BE2C (cell line): ENCODE measurements at places on chromosomes 12 and 14.

DNA sequence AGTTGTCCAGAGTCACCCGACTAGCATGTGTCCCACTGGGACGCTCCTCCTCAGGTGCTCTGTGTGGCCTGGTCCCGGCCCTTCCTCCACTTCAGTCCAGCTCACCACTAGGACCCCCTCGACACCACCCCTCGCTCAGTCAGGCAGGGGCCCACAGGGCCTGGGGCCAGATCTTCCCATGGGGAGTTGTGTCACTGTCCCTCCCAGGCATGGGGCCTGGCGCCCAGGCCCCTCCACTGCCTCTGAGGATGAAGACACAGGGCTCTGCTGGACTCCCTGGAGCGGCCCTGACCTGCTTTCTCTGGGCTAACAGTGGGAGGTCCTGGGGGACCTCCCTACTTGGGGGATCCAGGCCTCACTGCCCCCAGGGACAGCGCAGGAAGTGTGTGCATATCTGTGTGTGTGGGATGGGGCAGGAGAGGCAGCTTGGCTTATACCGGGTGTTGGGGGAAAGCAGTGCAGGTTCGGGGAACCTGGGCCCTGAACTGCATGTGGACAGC, 43.8 kb downstream of the KRT80 start:
- no peak for DNase-seq

GRCh38 chr12:113474635-113475436, 3.2 kb upstream of the LHX5 start:
- DNase-seq = no peak

DNA sequence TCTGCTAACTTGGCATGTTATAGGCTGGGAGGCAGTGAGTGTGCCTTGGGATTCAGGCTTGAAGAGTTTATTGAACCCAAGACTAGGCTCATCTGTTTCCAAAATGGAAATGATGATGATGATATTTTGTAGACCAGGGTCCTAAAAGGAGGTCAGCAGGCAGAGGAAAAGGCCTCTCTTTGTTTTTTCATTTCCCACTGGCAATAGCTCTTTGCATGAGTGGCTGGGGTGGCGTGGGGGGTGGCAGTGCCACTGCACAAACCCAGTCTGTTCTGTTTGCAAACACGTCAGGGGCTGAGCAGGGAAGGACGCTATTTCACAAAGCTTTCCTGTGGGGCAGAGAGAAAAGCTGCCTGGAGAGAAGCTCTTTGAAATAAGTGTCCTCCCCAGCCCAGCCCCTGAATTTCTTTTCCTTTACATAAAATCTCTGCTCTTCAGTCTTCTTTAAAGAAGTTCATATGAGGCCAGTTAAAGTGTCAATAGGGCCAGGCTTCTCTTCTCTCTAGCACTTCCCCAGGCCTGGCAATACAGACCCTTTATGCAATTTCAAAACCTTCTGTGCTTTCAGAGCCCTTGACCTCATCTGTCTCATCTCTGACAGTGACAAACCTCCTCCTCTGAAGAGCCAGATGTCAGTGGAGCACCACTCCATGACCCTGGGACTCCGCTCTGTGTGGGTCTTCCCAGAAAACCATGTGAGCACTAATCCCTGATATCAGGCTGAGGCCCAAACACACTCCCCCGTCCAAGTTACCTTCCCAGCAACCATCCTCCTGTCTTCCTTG, 72.8 kb downstream of the ZNF664 start:
- no peak for DNase-seq

DNA sequence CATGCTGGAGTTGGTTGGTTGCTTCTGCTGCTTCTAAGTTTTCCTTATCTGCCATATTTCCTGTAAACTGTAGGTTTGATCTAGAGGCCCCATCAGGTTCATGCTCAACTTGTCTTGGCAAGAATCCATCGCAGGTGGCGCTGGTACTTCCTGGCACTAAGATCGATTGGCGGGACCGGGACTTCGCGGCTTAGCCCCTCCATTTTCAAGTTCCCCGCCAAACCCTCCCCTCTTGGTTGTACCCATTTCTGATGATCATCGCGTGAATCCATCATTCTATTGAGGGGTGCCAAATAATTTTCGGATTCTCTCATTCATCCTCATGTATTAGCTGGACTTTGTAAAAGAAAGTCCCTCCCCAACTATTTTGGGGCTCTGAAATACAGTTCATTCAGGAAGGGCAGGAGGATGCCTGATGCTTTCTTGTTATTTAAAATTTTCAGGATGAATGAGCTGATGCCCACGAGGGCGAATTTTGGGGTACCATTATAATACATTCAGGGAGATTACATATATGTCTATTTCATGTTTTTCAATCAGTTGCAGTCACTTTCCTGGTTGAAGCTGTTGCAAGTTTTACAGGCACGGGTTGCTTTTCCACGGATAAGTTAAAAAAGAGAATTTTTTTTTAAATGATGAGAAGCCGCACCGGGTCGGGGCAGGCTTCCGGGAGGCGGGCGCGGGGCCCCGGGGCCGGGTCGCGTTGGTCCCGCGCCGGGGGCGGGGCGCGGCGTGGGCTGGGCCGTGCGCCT, 395 bp upstream of the BRI3BP start:
- peak; percentile 81 for DNase-seq

DNA sequence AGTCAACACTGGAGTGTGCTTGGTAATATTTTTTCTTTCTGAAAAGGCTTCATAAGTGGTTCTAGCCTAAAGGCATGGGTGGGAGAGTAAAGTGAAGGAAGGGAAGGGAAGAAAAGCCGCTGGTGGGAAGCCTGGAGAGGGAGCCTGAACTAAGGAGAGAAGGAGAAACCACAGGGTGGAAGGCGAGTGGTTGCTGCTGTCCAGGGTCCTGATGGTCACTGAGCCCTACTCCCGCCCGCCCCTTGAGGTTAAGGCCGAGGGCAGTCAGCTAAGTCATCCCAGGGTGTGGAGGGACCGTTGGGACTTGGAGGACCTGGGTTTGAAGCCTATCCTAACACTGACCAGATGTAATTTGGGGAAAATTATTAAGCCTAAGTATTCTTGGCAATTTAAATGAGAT, 189.1 kb downstream of the PIWIL1 start:
- DNase-seq = no peak

- DNase-seq = no peak
These were observed 61.6 kb downstream of the PPP2R5C start for GRCh38 chr14:101823066-101823465.

DNA sequence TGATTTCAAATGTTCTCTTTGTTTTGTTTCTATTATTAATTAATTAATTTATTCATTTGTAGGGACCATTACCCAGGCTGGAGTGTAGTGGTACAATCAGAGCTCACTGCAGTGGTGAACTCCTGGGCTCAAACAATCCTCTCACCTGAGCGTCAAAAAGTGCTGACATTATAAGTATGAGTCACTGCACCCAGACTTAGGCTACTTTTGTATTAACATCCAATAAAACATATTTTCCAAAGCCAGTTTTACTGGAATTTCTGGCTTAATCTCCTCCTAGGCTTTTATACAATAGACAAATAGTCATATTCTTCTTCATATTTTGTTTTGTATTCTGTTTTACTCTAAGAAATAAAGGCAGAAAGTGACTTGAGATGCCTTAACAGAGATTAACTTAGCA, 749.6 kb downstream of the SLC16A7 start:
- DNase-seq = no peak

DNA sequence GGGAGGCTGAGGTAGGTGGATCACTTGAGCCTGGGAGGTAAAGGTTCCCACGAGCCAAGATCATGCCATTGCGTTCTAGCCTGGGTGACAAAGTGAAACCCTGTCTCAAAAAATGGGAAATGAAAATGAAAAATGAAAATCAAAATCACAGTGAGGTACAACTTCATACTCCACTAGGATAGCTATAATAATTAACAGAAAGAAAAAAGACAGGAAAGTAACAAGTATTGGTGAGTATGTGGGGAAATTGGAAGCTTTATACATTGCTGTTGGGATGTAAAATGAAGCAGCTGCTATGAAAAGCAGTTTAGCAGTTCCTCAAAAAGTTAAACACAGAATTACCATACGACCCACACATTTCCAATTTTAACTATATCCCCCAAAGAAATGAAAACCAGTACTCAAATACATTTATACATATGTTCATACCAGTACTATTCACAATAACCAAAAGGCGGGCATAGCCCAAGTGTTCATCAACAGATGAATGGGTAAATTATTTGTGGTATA, 22.2 kb downstream of the SGPP1 start:
- no peak for DNase-seq

DNA sequence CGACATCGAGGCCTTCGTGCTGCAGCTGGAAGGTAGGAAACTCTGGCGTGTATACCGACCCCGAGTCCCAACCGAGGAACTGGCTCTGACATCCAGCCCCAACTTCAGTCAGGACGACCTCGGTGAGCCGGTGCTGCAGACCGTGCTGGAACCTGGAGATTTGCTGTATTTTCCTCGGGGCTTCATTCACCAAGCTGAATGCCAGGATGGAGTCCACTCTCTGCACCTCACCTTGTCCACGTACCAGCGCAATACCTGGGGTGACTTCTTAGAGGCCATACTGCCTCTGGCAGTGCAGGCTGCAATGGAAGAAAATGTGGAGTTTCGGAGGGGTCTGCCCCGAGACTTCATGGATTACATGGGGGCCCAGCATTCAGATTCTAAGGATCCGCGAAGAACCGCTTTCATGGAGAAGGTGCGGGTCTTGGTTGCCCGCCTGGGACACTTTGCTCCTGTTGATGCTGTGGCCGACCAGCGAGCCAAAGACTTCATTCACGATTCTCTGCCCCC, 1.4 kb downstream of the RIOX1 start:
- no peak for DNase-seq

DNA sequence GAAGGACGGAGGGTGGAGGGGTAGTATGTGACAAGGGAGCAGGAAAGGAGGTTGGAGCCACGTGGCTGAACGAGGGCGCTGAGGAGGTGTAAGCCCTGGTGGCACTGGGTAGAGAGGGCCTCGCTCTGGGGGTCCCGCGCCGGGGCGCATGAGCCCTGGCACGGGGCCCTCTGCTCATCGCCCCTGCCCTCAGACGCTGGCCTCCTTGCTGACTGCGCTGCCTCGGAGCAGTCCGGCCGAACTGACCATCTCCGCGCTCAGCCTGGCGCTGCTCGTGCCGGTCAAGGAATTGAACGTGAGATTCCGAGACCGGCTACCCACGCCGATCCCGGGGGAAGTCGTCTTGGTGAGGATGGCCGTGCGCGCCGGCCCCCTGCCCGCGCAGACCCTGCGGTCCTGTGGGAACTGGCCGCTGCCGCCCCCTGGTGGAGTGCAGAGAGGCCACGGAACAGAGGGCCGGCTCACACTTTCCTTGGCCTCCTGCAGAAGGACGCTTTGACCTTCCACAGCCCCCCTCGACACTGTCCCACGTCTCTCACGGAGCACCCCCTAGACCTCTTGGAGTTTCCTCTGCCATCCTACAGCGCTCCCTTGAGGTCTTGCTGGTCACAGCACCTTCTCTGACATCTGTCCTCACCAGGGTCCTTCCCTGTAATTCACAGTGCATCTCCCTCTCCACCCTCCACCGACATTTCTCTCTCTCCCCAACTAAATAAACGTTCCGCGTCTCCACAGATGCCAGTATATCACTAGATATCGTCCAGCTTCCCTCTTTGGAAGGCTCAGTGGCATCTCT, 10.5 kb downstream of the ARHGEF25 start:
- DNase-seq = peak; percentile 87

- DNase-seq = no peak
These were observed 239.0 kb downstream of the FBXL14 start for GRCh38 chr12:1355396-1355795.

GRCh38 chr12:104729091-104729490, 229.0 kb downstream of the SLC41A2 start:
- no peak for DNase-seq

GRCh38 chr12:101941306-101942249, 64.2 kb downstream of the DRAM1 start:
- no peak for DNase-seq

DNA sequence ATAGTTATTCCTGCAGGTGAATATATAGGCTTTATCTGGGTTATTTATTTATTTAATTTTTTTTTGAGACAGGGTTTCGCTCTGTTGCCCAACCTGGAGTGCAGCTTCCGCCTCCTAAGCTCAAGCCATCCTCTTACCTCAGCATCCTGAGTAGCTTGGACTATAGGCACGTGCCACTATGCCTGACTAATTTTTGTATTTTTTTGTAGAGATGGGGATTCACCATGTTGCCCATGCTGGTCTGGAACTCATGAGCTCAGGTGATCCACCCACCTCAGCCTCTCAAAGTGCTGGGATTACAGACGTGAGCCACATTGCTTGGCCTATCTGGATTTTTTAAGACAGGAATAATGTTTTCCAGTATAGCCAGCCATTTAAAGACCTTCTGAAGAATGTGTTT, 2.0 kb downstream of the RAN start:
- no peak for DNase-seq

GRCh38 chr14:72754949-72755348, 139.0 kb downstream of the DPF3 start:
- DNase-seq = no peak

DNA sequence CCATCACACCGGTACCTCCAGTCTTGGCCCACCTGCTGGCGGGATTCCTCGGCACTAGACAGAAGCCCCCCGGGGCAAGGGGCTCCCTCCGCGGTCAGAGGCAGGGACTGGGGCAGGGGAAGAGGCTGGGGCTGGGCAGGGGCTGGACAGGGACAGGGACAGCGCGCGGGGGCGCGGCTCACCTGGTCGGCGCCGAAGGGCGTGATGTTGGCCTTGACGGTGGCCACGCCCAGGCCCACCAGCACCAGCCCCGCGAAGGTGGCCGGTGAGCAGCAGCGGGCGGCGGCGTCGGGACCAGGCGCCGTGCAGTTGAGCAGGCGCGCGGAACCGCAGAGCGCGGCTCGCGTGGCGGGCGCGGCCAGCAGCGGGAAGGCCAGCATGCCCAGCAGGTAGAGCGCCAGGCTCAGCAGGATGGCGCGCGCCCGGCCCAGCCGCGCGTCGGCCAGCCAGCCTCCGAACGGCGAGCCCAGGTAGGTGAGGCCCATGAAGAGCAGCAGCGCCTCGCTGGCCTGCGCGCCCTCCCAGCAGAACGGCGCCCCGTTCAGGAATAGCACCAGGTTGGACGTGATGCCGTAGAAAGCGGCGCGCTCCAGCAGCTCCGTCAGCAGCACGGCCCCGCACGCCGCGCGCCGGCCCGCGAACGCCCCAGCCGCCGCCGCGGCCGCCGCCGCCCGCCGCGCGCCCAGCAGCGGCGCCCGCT, 392 bp downstream of the SLC15A4 start:
- DNase-seq = peak; percentile 28

DNA sequence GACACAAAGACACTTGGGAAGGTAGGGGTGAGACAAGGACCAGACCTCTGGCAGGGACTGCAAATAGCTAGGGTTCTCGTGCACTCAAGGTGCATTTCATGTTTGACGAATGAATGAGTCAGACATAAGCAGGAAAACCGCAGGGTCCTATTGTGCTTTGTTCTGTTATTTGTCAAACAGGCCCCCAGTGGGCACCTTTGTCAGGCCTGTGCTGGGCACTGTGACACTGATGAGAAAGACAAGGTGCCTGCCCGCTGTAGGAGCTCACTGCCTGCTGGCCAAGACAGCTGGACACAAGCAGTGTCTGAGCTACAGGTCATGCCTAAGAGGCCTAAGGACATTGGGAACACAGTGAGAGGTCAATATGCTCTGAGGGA, 2.3 kb downstream of the OTUB2 start:
- no peak for DNase-seq

GRCh38 chr14:36518031-36518585, 1.9 kb downstream of the NKX2-1 start:
- no peak for DNase-seq

- peak; percentile 58 for DNase-seq
These were observed 7.8 kb downstream of the AMN start for GRCh38 chr14:102930138-102930752.

- DNase-seq = no peak
These were observed 81.6 kb upstream of the FAR2 start for GRCh38 chr12:29067430-29067829.
